ENCODE measurements at places on chromosomes 7 and 10. TPM values are rescaled to one million over a fixed set of nuclear protein-coding genes. Genes with fewer than 3 reads are reported as not detected.

DNA sequence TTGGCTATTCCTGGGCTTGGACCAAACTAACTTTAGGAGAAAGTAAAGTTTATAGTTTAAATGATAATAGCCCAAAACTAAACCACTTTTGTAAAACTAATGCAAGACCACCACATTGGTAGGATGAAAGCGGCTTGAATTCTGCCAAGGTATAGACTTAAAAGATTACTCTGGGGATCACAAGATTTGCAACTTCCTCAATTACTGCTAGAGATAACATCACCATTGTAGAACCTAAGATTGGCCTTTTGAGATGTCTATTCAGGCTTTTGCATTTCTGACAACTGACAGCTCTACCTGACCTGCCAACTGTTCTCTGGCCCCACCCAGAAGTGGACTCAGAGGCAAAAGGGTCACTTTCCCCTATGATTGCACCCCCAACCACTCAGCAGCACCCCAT lies 162.4 kb downstream of the TNS3 start:
- DNase-seq: no peak
- H3K4me1 ChIP-seq: no peaks in the 10 kb centered on the region
- H3K27me3 ChIP-seq: peaks cover 1% of the 10 kb centered on the region
- H3K4me3 ChIP-seq: no peak overlapping the region
- H3K27ac ChIP-seq: no peak overlapping the region

GRCh38 chr7:87220734-87221215 lies 1.2 kb upstream of the TMEM243 start:
- H3K4me1 ChIP-seq: peaks cover 18% of the 10 kb centered on the region
- peak overlapping the region; percentile 98 for H3K4me3 ChIP-seq
- peaks cover 33% of the 10 kb centered on the region for H3K36me3 ChIP-seq
- peak overlapping the region; percentile 61 for H3K27ac ChIP-seq

DNA sequence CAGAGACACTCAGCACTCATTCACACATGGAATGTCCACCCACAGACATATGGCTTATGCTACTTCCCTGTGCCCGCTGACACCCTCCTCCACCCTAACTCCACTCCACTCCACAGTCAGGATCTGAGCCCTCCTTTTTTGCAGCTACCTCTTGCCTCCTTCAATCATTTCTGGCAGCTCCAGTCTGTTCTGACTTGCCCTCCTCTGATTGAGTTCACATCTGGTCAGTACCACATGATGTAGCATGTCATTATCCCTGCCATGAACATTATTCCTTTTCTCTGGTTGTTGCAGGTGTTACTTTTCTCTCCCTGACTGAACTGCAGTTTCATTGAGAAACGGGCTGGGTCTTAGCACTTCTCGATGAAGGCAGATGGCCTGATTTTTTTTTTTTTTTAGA lies 130.1 kb upstream of the EGR2 start:
- no peaks in the 10 kb centered on the region for H3K36me3 ChIP-seq
- H3K4me3 ChIP-seq: no peak overlapping the region
- no peak overlapping the region for H3K27ac ChIP-seq
- H3K4me1 ChIP-seq: no peaks in the 10 kb centered on the region
- H3K27me3 ChIP-seq: peaks cover 8% of the 10 kb centered on the region

Gene LIPN
- not detected for total RNA-seq

- H3K27me3 ChIP-seq: peaks cover 29% of the 10 kb centered on the region
- no peak overlapping the region for H3K27ac ChIP-seq
- H3K4me1 ChIP-seq: peaks cover 5% of the 10 kb centered on the region
- H3K36me3 ChIP-seq: no peaks in the 10 kb centered on the region
- peak; percentile 61 for DNase-seq
Observed at GRCh38 chr7:522071-522950, 2.7 kb upstream of the PDGFA start.

Gene OR2A12
- total RNA-seq: not detected

Gene AKR1C3
- not detected for total RNA-seq

Gene FBXO24
- 1.4 TPM for total RNA-seq

- no peak for DNase-seq
- H3K36me3 ChIP-seq: no peaks in the 10 kb centered on the region
- no peak overlapping the region for H3K27ac ChIP-seq
- H3K4me3 ChIP-seq: no peak overlapping the region
- H3K27me3 ChIP-seq: no peaks in the 10 kb centered on the region
Observed at GRCh38 chr7:41012041-41012440, 690.8 kb downstream of the INHBA start.

Gene HMX3
- total RNA-seq: 0.69 TPM

DNA sequence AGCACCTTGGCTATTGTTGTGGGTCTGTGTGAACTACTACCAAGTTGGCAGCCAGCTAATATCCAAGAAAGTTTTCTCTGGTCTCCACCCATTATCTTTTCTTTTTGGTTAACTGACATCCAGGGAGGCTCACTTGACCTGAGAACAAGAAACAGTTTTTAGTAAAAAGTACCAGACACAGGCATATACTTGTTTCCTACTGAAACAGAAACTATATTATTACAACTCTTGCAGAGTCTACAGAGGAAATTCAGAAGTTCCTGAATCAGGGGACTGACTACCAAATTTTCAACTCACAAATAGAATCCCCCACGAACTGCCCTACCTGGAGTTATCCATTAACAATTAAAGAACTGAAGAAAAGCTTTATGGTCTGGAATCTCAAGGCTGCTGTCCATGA lies 168.9 kb downstream of the KCND2 start:
- H3K27me3 ChIP-seq: no peaks in the 10 kb centered on the region
- no peaks in the 10 kb centered on the region for H3K4me1 ChIP-seq
- no peak overlapping the region for H3K4me3 ChIP-seq

DNA sequence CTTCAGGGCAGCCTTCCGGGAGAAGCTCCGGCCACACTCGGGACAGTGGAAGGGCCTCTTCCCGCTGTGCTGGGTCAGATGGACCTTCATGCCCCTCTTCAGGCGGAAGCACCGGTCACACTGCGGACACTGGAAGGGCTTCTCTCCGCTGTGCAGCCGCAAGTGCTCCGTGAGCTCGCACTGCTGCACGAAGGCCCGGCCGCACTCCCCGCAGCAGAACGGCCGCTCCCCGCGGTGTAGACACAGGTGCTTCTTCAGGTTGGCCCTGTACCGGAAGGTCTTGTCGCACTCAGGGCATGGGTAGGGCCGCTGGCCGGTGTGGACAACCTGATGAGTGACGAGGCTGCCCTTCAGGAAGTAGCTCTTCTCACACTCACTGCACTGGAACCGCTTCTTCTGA lies 14.2 kb upstream of the ZNF786 start:
- no peak overlapping the region for H3K4me3 ChIP-seq
- H3K36me3 ChIP-seq: no peaks in the 10 kb centered on the region
- no peaks in the 10 kb centered on the region for H3K4me1 ChIP-seq

Gene RADIL
- total RNA-seq: 0.77 TPM

Gene GRID2IP
- total RNA-seq: 0.23 TPM

Gene THNSL1
- 10.0 TPM for total RNA-seq

DNA sequence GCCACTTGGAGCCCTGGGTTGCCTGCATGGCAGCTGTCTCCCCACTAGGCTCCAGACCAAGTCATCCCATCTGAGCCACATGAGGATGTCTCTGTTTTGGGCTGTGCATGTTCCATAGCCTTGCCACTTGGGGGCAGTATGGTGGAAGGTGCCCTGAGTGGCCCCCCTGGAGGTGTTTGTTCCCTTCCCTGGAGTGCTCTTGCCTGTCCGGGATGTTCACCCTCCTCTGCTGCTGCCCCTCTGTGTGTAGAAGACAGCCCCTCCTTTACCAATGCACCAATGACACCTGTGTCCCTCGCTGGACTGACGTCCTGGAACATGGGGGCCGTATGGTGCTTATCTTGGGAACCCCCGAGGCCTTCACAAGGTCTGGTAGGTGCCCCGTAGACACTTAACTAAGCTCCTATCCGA lies 100.2 kb downstream of the ACTR3B start:
- H3K4me3 ChIP-seq: no peak overlapping the region
- no peak for DNase-seq
- no peaks in the 10 kb centered on the region for H3K27me3 ChIP-seq
- no peak overlapping the region for H3K27ac ChIP-seq
- no peaks in the 10 kb centered on the region for H3K4me1 ChIP-seq

Gene PHKG1
- total RNA-seq: 2.9 TPM

DNA sequence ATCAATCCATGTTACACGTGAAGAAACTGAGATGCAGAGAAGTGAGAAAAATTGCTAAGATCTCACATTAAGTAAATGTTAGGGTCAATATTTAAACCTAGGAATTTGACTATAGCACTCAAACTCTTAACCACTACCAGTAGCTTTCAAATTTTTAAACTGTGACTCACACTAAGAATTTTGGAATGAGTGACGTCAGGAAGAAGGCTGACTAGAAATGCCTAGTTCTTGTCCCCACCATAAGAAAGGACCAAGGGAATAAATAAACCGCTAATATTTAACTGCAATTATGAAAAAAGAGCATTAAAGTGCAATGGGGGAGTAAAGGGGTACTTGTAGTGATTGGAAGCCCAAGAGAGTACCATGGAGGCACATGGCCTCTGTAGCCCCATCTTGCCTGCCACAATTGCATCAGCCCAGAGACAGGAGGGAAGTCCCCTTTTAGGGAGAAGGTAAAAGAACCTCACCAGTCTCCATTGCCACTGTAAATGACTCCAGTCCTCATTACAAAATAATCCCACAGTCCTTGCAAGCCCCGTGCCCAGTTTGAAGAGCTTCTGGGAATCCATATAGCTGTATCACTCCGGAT lies 3.5 kb upstream of the AKR1B1 start:
- peaks cover 21% of the 10 kb centered on the region for H3K4me1 ChIP-seq
- peaks cover 10% of the 10 kb centered on the region for H3K36me3 ChIP-seq
- no peaks in the 10 kb centered on the region for H3K27me3 ChIP-seq
- H3K4me3 ChIP-seq: no peak overlapping the region
- DNase-seq: no peak

GRCh38 chr7:90563286-90563685 lies 32.8 kb upstream of the CDK14 start:
- no peaks in the 10 kb centered on the region for H3K36me3 ChIP-seq
- H3K27me3 ChIP-seq: no peaks in the 10 kb centered on the region
- DNase-seq: no peak
- H3K4me3 ChIP-seq: no peak overlapping the region
- H3K27ac ChIP-seq: no peak overlapping the region
- no peaks in the 10 kb centered on the region for H3K4me1 ChIP-seq

Gene C10orf67
- 0.25 TPM for total RNA-seq

DNA sequence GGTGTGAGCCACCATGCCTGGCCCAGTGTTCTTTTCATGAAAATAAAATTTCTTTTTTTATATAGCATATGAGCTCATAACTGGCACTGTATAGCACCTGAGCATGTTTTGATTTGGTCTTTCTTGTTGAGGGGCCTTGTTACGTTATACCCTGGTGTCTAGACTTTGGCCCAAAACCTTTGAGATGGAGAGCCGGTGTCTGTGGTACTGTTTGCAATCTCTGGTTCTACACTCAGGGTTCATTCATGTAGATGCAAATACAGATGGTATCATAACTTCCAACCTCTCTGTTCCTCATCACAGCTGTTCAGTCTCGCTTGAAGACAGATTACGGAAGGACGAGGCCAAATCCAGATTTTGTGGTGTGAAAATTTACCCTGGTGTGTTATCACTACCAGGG lies at the start of gene TAS2R5:
Gene TAS2R5 (plus strand): TSS at position 301 of the 400 bp plus-strand sequence. CDS start 145 bp downstream, outside the sequence.
- no peak within 1 kb of the TSS for H3K4me3 ChIP-seq
- H3K36me3 ChIP-seq: peaks cover 13% of the 10 kb centered on the region
- no peak for DNase-seq
- H3K27ac ChIP-seq: no peak within 1 kb of the TSS

- H3K4me1 ChIP-seq: peaks cover 20% of the 10 kb centered on the region
- no peak overlapping the region for H3K4me3 ChIP-seq
- no peak overlapping the region for H3K27ac ChIP-seq
- H3K36me3 ChIP-seq: peaks cover 40% of the 10 kb centered on the region
- no peaks in the 10 kb centered on the region for H3K27me3 ChIP-seq
- DNase-seq: no peak
Observed at GRCh38 chr7:127807340-127807739, 155.3 kb downstream of the SND1 start.

Gene SRI
- 169 TPM for total RNA-seq

DNA sequence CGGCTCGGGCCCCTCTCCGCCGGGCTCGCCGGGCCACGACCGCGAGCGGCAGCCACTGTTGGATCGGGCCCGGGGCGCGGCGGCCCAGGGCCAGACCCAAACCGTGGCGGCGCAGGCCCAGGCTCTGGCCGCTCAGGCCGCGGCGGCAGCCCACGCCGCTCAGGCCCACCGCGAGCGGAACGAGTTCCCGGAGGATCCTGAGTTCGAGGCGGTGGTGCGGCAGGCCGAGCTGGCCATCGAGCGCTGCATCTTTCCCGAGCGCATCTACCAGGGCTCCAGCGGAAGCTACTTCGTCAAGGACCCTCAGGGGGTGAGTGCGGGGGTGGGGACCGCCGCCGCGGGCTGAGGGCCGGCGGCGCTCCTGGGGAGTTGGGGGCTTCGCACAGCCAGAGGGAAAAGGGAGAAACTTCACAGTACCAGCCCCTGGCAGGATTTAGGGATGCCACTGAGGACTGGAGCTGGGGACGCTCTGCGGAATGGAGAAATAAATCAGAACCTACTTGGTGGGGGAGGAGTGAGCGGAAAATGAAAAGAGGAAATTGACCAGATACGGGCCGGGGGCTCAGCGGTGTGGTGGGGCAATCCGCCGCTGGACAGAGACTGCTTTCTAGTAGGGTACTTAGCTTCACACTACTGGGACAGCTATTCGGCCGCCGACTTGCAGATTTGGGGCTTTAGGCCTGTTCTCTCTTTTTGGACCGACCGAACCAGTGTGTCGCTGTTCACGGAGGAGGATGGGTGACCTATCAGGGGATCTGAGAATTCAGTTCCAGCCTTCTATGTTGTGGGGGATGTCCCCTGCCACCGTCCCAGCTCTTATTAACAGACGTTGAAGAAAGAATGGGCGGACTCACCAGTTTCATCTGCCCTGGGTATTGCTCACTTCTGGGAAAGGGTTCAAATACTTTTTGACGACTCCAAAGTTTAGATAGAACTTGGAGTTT lies 669 bp downstream of the PI4K2A start:
- peak overlapping the region; percentile 96 for H3K4me3 ChIP-seq
- peaks cover 24% of the 10 kb centered on the region for H3K4me1 ChIP-seq
- peaks cover 12% of the 10 kb centered on the region for H3K36me3 ChIP-seq
- H3K27ac ChIP-seq: peak overlapping the region; percentile 86

GRCh38 chr10:122227754-122228153 lies 43.3 kb upstream of the BTBD16 start:
- no peaks in the 10 kb centered on the region for H3K4me1 ChIP-seq
- no peak for DNase-seq
- peaks cover 1% of the 10 kb centered on the region for H3K27me3 ChIP-seq
- no peaks in the 10 kb centered on the region for H3K36me3 ChIP-seq

- H3K27me3 ChIP-seq: no peaks in the 10 kb centered on the region
- no peak for DNase-seq
- no peak overlapping the region for H3K4me3 ChIP-seq
- peaks cover 10% of the 10 kb centered on the region for H3K36me3 ChIP-seq
- no peak overlapping the region for H3K27ac ChIP-seq
Observed at GRCh38 chr10:31855033-31855432, 73.6 kb downstream of the ARHGAP12 start.

Gene UPK3B
- total RNA-seq: not detected

Gene MSS51
- total RNA-seq: 2.0 TPM

DNA sequence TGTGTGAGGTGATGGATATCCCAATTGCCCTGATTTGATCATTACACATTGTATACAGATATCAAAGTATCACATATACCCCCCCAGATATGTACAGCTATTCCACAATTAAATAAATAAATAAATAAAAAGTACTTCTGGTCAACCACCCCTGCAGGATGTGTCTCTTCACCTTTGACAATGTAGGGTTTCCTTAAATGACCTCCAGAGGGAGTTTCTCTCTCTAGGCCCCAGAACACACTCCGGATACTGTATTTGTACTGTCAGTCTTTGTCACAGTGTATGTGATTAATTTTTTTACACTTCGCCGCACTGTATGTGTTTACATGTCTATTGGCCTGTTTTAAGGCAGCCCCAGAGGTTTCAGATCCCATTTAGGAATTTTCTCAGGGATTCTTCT lies 123.6 kb downstream of the ADCYAP1R1 start:
- no peak overlapping the region for H3K27ac ChIP-seq
- H3K4me1 ChIP-seq: no peaks in the 10 kb centered on the region
- no peak overlapping the region for H3K4me3 ChIP-seq
